ENCODE measurements at places on chromosomes 2 and 18.

DNA sequence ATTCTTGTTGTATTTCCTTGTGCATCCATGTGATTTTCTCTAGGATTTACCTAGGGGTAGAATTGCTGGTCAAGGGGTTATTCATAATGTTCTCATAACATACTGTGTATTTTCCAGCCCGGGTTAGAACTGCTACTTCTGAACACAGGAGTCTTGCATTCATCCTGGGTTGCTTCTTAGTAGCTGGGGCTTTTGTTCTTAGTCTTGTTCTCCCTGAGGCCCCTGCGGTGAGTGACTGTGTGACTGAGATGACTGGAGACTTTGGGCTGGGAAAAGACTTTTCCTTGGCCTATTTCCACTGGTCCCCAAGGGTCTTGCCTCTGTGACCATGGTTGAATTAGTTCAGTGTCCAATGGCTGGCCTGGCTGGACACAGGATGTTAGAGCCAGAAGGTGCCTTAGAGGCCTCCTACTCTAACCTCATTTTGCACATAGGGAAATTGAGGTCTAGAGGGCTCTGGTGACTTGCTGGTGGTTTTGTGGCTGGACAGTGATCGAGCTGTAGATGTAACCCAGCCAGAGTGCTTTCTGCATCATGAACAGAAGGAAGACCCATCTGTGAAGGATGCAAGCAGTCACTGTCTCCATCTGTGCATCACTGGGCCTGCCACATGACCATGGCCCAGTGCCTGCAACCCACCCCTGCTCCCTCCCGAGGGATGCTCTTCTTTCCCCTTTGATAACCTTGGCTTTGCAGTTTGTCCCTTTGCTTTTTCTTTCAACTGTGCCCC is 233.3 kb downstream of the FHOD3 start:
- DNase-seq = no peak

DNA sequence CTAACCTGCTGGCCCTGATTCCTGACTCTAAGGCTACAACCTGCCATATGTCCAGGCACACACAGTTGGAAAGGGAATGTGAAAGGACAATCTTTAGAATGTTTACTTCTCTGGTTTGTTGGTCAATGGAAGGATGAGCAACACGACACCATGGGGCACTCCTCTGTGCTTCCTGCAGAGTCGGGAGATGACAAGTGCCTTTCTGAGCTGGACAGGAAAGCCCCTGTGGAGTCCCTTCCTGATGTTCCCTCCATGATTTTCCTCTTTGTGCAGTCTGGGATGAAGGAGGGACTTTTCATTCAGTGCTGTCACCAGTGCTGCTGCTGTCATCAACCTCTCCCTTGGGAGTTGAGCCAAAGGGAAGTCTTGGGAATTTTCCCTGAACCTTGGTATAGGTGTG is 22.6 kb upstream of the SERPINB7 start:
- no peak for DNase-seq

DNA sequence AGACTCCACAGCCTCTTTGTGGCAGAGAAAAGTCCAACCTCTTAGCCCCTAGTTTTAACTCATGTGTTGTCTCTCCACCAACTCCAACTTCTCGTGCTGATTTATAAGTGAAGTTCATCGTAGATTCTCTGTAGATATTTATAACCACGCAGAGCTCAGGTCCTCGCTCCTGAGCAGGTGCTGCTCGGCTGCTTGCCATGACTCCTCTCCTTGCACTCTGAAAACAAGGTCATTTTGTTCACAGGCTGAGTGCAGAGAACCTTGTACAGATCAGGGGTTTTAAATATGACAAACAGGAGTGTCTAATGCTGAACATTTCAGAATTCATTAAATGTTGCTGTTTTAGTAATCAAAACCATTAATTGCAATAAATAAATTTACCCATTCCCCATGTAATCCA is 330.8 kb upstream of the GYPC start:
- no peak for DNase-seq

DNA sequence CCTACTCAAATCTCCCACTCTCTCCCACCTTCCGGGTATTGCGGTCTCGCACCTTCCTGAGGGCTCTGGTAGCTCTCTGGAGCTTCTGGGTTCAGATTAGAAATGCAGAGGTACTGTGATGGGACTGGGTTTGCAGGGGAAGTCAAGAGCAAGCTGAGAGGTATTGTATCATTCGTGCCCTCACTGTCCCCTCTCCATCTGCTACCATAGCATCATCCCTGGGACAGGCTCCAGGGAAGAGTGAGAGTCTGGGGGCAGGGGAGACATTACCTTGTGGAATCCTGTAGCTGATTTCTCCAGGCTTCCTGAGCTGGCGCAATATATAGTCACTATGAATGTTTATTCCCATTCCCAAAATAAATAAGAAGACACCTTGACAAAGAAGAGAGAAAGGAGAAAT is 49.6 kb downstream of the SRD5A2 start:
- DNase-seq = no peak

DNA sequence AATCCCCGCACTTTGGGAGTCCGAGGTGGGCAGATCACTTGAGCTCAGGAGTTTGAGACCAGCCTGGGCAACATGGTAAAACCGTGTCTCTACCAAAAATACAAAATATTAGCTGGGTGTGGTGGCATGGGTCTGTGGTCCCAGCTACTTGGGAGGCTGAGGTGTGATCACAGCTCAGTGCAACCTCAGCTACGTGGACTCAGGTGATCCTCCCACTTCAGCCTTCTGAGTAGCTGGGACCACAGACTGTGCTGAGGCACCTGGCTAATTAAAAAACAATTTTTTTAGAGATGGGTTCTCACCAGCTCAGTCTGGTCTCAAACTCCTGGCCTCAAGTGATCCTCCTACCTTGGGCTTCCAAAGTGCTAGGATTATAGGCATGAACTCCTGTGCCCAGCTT is 23.4 kb downstream of the ANKRD12 start:
- no peak for DNase-seq

DNA sequence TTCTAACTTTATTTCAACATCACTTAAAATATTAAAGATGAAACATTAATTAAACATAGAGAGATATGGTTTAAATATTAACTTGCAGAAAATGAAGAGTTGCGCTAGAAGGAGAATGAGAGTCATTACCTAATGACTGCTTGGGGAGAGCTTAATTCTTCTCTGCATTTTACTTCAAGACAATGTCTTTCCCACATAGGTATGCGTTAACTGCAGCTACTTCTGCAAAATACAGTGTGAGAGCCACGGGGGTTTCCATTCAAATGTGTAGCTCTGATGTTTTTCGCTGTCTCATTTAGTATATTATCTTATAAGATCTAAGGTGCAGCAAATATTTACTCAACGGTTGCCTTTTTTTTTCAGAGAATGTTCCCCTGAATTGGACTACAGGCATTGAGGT is 126.7 kb downstream of the TMX3 start:
- DNase-seq = no peak

DNA sequence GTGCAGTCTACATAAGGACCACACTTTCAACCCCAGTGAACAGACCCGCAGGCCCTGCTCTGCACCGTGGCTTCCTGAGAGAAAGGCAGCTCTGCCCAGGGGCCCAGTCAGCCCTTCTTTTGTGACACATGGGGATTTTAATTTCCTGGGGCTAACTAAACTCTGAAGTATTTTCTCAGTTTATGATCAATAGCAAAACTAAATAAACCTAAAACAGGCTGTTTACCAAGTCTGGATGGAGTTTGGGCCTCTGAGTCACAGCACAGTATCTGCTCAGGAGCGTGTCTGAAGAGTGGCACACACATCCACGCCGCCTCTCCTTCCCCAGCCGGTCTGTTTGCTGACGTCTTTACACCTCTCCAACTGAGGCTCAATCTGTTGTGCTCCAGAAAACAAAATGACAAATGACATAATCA is 72.3 kb downstream of the LDLRAD4 start:
- DNase-seq = no peak

- DNase-seq = no peak
Observed at GRCh38 chr2:124024561-124025170, 421 bp upstream of the CNTNAP5 start.

- no peak for DNase-seq
Observed at GRCh38 chr2:205644018-205644417, 38.3 kb upstream of the NRP2 start.

GRCh38 chr2:201358684-201359083 is 1.5 kb upstream of the FLACC1 start:
- no peak for DNase-seq

GRCh38 chr2:21270083-21270491 is 146.3 kb downstream of the TDRD15 start:
- DNase-seq = no peak

DNA sequence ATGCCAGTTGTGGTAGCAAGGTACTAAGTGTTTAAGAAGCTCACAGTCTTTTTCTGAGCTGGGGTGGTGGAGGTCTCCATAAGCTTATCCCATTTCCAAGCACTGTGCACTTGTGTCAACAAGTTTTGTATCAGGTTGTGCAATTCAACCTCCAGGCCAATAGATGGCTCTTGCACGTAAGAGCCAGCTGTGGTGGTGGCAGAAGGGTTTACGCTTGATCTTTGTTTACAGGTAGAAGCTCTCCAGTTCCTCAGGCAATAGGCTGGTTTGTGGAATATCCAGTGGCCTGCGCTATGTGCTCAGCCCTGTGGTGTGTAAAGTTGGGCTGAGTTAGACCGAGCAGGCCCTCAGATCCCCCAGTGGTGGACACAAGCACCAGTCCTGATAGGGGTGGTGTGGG is 89.7 kb upstream of the CNTNAP5 start:
- no peak for DNase-seq

GRCh38 chr2:128377071-128377910 is 58.6 kb upstream of the HS6ST1 start:
- no peak for DNase-seq

- no peak for DNase-seq
Observed at GRCh38 chr2:9995059-9995458, 43.6 kb downstream of the GRHL1 start.

All from stimulated activated CD8-positive, alpha-beta memory T cell treated with anti-CD3 and anti-CD28 coated beads, Interleukin-4, amount 100 ng/mL, for 4 hours (primary cell).